Stimulated activated CD8-positive, alpha-beta memory T cell treated with anti-CD3 and anti-CD28 coated beads, Interleukin-2, amount 100 ng/mL, for 1 hour (primary cell): ENCODE measurements at places on chromosomes 7 and 10.

DNA sequence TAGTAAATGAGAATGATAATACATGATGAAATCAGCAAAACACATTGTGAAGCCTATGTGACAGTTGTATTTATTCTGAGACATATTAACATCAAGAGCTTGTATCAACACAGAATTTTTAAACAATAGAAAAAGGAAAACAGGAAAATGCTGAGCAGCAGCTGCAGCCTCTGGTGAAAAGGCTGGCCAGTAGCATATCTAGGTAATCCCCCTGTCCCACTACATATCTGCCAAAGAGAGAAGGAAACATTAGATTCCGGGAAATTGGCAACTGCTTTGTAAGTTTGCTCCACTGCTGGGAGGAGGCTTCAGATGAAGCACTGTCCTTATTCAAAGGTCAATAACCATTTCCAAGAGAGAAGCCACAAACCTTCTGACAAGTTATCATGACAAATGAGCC lies 89.4 kb downstream of the RALA start:
- no peak for DNase-seq

DNA sequence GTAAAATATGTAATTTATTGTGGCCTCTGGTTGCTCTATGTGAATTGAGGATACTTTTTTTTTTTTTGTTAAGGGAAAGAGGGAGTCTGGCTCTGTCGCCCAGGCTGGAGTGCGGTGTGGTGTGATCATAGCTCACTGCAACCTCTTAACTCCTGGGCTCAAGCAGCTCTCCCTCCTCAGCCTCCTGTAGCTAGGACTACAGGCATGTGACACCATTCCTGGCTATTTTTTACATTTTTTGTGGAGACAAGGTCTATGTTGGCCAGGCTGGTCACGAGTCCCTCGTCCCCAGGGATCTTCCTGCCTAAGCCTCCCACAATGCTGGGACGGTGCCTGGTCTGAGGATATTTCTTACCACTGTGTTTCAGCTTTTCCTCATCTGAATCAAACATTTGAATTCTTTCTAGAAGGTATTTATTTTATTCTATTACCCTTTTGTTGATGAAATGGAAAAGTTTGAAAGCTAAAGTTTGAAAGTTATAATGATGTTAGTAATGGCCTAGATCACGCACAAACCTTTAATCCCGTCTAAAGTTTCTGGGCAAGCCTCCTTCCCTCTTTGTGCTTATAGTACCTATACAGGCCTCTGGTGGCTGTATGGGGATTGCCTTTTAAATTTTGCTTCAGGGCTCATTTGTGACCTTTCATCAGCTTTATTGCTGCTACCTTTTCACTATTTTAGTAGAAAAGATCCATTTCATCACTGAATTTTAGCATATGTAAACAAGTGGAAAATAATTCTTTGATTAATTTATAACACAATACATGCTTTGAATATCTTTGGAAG lies 2.0 kb downstream of the IFRD1 start:
- no peak for DNase-seq

GRCh38 chr7:104883248-104883717 lies 130.7 kb upstream of the KMT2E start:
- DNase-seq: no peak

GRCh38 chr10:70167246-70167645 lies 3.1 kb downstream of the SAR1A start:
- DNase-seq: no peak

DNA sequence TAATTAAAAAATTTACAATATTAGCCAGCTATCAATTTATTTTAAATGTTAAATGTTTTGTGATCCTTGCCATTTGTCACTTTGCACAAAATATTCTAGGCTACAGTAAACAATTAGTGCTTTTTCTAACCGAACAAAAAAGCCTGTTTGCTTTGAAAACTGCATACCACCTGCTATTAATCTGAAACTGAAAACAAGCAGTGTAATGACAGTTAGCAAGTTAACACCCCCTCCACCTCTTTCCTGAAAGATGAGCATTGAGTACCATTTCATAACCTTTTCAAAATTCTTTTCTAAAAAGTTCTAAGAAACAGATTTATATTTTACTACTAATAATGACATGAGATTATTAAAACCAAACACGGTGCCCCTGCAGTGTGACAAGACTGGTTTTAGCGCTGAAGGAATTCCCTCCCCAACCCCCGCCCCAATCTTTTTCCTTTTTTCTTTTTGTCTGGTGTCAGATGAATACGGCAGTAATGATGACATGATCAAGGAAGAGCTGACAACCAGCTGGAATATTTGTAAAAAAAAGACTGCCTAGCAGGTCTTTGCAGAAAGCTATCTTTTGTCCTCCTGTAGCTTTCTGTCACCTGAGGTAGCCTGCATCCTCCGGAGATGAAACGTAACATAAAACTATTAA lies 175.6 kb downstream of the CHCHD3 start:
- DNase-seq: no peak

DNA sequence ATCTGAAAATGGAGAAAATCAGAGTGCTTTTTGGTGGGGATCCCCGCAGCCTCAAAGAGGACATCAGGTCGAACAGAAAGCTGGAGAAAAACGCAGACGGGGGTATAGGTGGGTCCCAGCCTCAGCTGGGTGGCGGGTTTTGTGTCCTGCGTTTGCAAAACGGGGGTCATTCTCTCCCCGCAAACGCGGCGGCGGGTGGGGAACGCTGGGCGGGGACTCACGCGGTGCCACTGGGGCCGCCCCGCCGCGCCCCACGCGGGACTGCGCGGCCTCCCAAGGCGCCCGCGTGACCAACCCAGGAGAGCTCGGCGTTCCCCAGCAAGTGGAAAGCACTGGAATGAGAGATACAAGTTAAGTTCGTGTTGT lies 806 bp upstream of the VIPR2 start:
- DNase-seq: no peak
